Thoracic aorta (tissue), 2 donors: ENCODE measurements at places on chromosomes 4 and X.

- H3K27ac ChIP-seq = no peak overlapping the region
- H3K4me3 ChIP-seq = no peak overlapping the region
- H3K27me3 ChIP-seq = no peaks in the 10 kb centered on the region
- H3K4me1 ChIP-seq = no peaks in the 10 kb centered on the region
- no peak for DNase-seq
These were observed 35.7 kb downstream of the DDX53 start for GRCh38 chrX:23035493-23035892.

DNA sequence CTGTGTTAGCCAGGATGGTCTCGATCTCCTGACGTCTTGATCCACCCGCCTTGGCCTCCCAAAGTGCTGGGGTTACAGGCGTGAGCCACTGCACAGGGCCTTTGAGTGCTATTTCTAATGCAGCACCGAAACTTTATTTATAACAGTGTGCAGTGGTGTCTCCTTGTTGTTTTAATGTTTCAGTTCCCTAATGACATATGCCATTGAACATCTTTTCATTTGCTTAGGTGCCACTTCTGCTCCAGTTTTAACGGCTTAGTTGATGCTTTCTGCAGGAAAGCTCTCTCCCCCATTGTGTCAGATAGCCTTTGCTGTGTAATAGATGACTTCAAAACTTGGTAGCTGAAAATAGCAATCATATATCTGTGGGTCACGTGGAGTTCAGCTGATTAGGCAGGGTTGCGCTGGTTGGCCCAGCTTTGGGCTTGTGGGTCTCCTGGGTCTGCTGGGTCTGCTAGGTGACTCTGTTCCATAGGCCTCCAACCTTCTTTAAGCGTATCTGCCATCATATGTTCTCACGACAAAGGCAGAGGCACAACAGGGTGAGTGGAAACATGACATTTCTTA is 76.4 kb upstream of the SHISA3 start:
- no peak for DNase-seq
- no peaks in the 10 kb centered on the region for H3K36me3 ChIP-seq
- no peaks in the 10 kb centered on the region for H3K4me1 ChIP-seq
- H3K4me3 ChIP-seq = no peak overlapping the region
- no peaks in the 10 kb centered on the region for H3K27me3 ChIP-seq

- no peaks in the 10 kb centered on the region for H3K27me3 ChIP-seq
- no peaks in the 10 kb centered on the region for H3K36me3 ChIP-seq
- no peak overlapping the region for H3K4me3 ChIP-seq
- no peaks in the 10 kb centered on the region for H3K4me1 ChIP-seq
- no peak for DNase-seq
These were observed 274.6 kb upstream of the MAGEB2 start for GRCh38 chrX:29940750-29941149.

GRCh38 chrX:19225909-19226308 is 103.6 kb upstream of the ADGRG2 start:
- no peak overlapping the region for H3K27ac ChIP-seq
- DNase-seq = no peak
- H3K4me1 ChIP-seq = no peaks in the 10 kb centered on the region
- H3K4me3 ChIP-seq = no peak overlapping the region
- no peaks in the 10 kb centered on the region for H3K36me3 ChIP-seq
- no peaks in the 10 kb centered on the region for H3K27me3 ChIP-seq

DNA sequence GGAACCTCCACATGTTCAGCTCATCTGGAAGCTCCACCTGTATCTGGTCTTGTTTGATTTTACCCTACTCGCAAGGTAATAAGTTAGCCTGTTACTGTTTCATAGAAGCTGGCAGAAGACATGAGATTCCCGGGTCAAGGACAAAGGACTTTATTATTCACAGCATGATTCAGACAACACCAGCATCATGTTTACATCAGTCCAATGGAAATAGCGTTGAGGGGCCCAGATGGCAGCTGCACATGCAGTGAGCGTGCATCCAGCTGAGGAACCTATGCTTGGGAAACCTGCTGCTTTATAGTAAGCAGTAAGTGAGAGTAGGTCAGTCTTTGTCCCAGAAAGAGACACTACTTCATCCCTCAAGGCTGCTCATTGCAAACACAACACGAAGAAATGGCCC is 19.8 kb downstream of the TSPAN5 start:
- H3K4me3 ChIP-seq = no peak overlapping the region
- H3K27ac ChIP-seq = no peak overlapping the region
- H3K36me3 ChIP-seq = no peaks in the 10 kb centered on the region
- no peak for DNase-seq

- no peak overlapping the region for H3K4me3 ChIP-seq
- H3K27me3 ChIP-seq = no peaks in the 10 kb centered on the region
- no peak overlapping the region for H3K27ac ChIP-seq
- DNase-seq = no peak
- H3K4me1 ChIP-seq = peaks cover 17% of the 10 kb centered on the region
These were observed 30.9 kb downstream of the FAM9C start for GRCh38 chrX:13013363-13014110.

- H3K27me3 ChIP-seq = no peaks in the 10 kb centered on the region
- no peaks in the 10 kb centered on the region for H3K36me3 ChIP-seq
- H3K27ac ChIP-seq = no peak overlapping the region
- H3K4me1 ChIP-seq = no peaks in the 10 kb centered on the region
- H3K4me3 ChIP-seq = no peak overlapping the region
These were observed 39.5 kb upstream of the ZFX start for GRCh38 chrX:24110069-24110468.

- H3K4me3 ChIP-seq = no peak overlapping the region
- H3K27ac ChIP-seq = no peak overlapping the region
- DNase-seq = no peak
- no peaks in the 10 kb centered on the region for H3K36me3 ChIP-seq
- H3K27me3 ChIP-seq = no peaks in the 10 kb centered on the region
These were observed 45.0 kb upstream of the ITM2A start for GRCh38 chrX:79412166-79412565.

- no peaks in the 10 kb centered on the region for H3K4me1 ChIP-seq
- no peak overlapping the region for H3K27ac ChIP-seq
- no peak overlapping the region for H3K4me3 ChIP-seq
- H3K27me3 ChIP-seq = no peaks in the 10 kb centered on the region
These were observed 368.7 kb upstream of the FAM241A start for GRCh38 chr4:111776561-111776960.

GRCh38 chr4:119585771-119586170 is 42.8 kb downstream of the PDE5A start:
- no peak overlapping the region for H3K27ac ChIP-seq
- DNase-seq = no peak
- peaks cover 7% of the 10 kb centered on the region for H3K36me3 ChIP-seq
- peaks cover 41% of the 10 kb centered on the region for H3K4me1 ChIP-seq
- no peak overlapping the region for H3K4me3 ChIP-seq

GRCh38 chr4:55173580-55173979 is 48.2 kb upstream of the KDR start:
- H3K4me1 ChIP-seq = no peaks in the 10 kb centered on the region
- no peak overlapping the region for H3K4me3 ChIP-seq
- DNase-seq = no peak

- H3K36me3 ChIP-seq = no peaks in the 10 kb centered on the region
- no peaks in the 10 kb centered on the region for H3K4me1 ChIP-seq
- no peaks in the 10 kb centered on the region for H3K27me3 ChIP-seq
- H3K4me3 ChIP-seq = no peak overlapping the region
- DNase-seq = no peak
- H3K27ac ChIP-seq = no peak overlapping the region
These were observed 354.1 kb downstream of the CHIC1 start for GRCh38 chrX:73916931-73917667.

GRCh38 chr4:108685036-108685686 is 34.8 kb downstream of the OSTC start:
- H3K36me3 ChIP-seq = no peaks in the 10 kb centered on the region
- no peaks in the 10 kb centered on the region for H3K27me3 ChIP-seq
- no peak overlapping the region for H3K4me3 ChIP-seq
- no peak for DNase-seq
- no peaks in the 10 kb centered on the region for H3K4me1 ChIP-seq
- H3K27ac ChIP-seq = no peak overlapping the region

- no peaks in the 10 kb centered on the region for H3K27me3 ChIP-seq
- H3K4me3 ChIP-seq = no peak overlapping the region
- no peaks in the 10 kb centered on the region for H3K4me1 ChIP-seq
- H3K36me3 ChIP-seq = no peaks in the 10 kb centered on the region
These were observed 12.4 kb downstream of the EPGN start for GRCh38 chr4:74320559-74321118.
